IMR-90 (cell line): ENCODE measurements at places on chromosomes 3 and 15. TPM values are rescaled to one million over a fixed set of nuclear protein-coding genes. Genes with fewer than 3 reads are reported as not detected.

DPH6 gene
- 8.1 and 21.4 TPM in 2 replicates for total RNA-seq

GRCh38 chr3:80675790-80676189, 908.0 kb upstream of the ROBO1 start:
- no peak for DNase-seq

- DNase-seq, result no peak
These were observed 11.2 kb downstream of the ISLR2 start for GRCh38 chr15:74141591-74141990.

UQCC5 gene
- total RNA-seq, result 1.1 and 1.4 TPM in 2 replicates

DNA sequence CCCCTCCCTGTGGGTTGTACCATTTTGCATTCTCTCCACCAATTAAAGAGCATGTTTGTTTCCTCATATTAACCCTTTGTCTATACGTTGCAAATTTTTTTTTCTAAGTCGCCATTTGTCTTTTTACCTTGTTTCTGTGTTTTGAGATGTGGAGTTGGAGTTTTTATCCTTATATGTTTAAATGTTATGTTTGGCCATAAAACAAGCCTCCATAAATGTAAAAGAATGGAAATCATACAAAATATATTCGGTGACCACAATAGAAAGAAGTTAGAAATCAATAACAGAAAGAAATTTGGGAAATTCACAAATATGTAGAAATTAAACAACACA, 29.2 kb downstream of the LRRK1 start:
- no peak for DNase-seq

GOLGA8O gene
- total RNA-seq, result 0.36 and 0.56 TPM in 2 replicates

GRCh38 chr3:123694366-123695087, 109.7 kb upstream of the HACD2 start:
- DNase-seq, result peak; percentile 48

ANAPC13 gene
- total RNA-seq, result 43.4 and 82.8 TPM in 2 replicates

- DNase-seq, result no peak
These were observed 36.0 kb downstream of the XYLB start for GRCh38 chr3:38382506-38383080.

DNA sequence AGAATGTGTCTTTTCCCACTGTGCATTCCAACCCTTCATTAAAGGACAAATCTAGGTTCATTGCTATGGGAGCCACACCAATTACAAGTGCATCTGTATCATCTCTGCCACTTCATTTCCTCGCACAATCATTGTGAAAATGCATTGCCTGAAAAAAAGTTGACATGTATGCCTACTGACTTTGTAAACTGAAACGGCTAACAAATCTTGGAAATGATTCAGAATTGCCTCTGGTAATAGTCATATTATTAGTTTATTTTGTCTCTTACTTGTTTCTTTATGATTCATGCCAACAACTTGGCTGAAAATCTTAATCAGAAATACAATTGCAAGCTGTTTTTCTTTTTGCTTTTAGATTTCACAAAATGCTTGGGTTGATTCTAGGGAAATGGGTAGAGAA, 497.1 kb downstream of the ZIC1 start:
- peak; percentile 39 for DNase-seq
